ENCODE measurements at places on chromosomes 7 and 10.

DNA sequence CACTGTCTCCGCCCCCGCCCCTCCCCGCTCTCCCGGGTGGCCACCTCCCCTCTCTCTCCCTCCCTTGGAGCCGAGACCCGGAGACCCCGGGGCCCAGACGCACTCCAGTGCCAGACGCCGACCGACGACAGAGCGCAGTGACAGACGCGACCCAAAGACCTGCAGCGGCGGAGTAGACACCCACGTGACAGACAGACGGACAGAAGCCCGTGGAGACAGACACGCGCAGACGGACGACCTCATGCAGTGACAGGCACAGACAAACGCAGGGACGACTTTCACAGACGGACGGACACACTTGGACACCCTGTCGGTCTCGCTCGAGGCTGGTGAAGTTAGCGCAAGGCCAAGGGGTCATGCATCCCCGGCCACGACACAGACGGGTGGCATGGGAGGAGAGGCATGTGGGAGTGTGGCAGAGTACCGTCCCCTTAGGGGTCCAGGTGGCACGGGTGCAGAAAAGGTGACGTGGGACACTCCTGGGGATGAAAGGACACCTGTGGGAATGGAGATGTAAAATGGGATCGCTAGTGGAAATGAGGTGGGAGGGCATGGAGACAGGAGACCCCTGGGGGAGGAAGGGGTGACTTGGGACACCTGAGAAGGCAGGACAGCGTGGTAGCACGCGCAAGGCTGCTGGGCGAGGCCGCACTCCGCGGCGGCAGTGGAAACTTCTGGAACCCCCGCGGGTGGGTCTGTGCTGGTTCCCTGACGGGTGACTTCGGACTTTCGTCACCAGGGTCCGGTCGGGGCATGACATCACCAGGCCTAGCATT is 456 bp upstream of the ACHE start:
- DNase-seq = no peak

GRCh38 chr7:91929463-91929862 is 11.2 kb upstream of the AKAP9 start:
- DNase-seq = no peak

DNA sequence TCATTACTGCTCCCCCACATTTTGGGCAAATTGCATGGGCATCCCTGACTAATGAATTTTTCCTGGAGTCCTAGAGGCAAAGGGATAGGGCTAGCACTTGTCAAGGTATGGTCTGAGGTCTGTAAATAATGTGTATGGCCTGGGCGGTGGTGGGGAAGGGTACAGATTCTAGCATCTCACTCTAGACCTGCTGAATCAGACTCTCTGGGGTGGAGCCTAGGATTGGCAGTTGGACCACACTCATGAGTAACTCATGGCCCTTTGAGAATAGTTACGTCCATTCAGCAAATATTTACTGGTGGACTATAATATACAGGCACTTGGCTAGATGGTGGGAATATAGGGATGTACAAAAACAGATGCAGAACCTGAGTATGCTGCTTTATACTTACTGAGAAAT is 118.0 kb downstream of the CELF2 start:
- no peak for DNase-seq

GRCh38 chr7:44073664-44074348 is 8.4 kb upstream of the PGAM2 start:
- DNase-seq = no peak

DNA sequence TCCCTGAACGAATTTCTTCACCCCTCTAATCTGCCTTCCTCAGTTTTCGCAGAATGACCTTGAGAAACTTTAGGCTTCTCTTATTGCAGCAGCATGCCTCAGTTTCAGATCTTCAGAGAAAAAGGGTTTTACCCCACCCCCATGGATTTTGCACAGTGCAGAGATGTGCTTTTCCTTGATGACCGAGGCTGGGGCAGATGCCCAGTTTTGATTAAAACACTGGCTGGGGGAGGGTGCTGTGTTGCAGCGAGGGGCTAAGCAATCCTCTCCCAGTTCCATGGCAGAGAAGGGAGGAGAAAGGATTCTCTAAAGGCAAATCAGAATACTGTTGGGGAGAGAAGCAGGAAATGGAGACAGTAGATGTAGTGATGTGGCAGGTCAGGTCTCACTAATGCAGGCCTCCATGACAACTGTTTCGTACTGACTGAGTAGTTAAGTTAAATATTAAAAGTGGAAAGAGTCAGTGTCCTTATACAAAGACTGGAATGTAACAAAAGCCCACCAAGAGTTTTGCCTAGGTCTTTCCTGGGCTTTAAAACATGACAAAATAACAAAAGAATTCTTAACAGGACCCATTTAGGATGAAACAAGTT is 50.8 kb upstream of the PDZD8 start:
- no peak for DNase-seq

GRCh38 chr7:66583490-66584110 is 45.1 kb upstream of the KCTD7 start:
- no peak for DNase-seq

- no peak for DNase-seq
These were observed 9.2 kb downstream of the MOSPD3 start for GRCh38 chr7:100621554-100621953.

DNA sequence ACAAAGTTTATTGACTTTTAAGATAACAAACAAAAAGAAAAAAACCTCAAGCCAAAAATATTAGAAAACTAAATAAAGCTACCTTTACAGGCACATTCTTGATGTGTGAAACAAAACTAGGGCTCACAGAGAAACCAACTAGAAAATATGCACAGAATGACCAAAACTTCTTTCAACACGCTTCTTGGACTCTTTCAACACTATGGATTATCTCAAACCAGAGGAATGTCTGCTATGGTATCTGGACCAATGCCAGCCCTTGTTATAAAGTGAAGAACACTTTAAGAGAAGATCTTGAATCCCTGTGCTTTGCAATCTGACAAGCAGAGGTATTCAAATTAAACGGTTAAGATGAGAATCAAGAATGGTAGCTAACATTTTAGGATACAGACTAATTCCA is 76.6 kb downstream of the DNAJC1 start:
- no peak for DNase-seq

GRCh38 chr10:30812018-30812851 is 182.7 kb upstream of the LYZL2 start:
- DNase-seq = no peak

- DNase-seq = peak; percentile 80
These were observed at the start of gene ZNF487 for GRCh38 chr10:43436291-43437140. ZNF487 (plus strand) TSS chr10:43437111; CDS start chr10:43475814, 38,703 bp downstream.

DNA sequence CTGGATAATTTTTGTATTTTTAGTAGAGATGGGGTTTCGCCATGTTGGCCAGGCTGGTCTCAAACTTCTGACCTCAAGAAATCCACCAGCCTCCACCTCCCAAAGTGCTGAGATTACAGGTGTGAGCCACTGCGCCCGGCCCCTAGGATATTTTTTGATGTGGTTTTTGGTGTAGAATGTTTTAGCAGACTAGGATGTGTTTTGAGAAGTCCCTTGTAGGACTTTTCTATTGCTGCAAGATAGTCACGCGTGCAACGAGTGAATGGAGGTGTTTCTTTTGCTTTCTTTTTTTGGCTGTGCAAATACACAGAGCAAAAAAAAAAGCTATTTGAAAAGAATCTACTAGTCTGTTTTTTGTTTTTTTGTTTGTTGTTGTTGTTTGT is 29.8 kb upstream of the KLF6 start:
- no peak for DNase-seq

- DNase-seq = no peak
These were observed 28.9 kb downstream of the AMZ1 start for GRCh38 chr7:2716906-2717292.

DNA sequence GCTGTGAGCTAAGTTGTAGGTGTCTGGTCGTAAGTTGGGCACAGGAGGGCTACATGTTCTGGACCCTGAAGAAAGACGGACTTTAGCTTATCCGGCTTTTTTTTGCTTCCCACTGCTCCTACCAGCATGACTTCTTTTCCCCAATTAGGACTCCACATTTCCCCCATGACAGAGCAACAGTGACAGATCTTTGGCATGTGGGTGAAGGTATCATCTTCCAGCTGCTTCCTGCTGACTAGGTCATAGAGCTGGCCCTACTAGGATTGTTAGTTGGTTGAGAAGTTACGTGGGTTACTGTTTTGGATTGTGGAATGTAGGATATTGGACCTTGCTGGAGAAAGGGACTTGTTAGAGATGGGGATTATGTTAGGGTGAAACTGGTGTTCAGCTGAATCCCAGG is 21.4 kb downstream of the LANCL2 start:
- no peak for DNase-seq

DNA sequence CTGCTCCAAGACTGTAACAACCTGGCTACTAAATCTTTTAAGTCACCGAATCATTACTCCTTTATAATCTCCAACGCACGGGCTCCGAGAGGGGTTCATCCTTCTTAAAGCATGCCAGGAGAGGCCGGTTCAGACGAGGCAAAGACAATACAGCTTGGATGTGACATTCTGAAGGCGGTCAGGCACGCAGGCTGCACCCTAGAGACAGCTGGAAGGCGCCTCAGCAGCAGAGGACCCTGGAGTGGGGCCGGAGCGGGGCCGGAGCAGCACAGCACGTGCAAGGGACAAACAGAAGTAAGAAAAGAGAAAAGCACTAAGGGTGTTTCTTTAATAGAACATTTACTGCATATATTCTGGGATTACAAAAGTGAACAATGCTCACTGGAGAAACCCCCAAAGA is 97.8 kb upstream of the PPP2R2D start:
- no peak for DNase-seq

DNA sequence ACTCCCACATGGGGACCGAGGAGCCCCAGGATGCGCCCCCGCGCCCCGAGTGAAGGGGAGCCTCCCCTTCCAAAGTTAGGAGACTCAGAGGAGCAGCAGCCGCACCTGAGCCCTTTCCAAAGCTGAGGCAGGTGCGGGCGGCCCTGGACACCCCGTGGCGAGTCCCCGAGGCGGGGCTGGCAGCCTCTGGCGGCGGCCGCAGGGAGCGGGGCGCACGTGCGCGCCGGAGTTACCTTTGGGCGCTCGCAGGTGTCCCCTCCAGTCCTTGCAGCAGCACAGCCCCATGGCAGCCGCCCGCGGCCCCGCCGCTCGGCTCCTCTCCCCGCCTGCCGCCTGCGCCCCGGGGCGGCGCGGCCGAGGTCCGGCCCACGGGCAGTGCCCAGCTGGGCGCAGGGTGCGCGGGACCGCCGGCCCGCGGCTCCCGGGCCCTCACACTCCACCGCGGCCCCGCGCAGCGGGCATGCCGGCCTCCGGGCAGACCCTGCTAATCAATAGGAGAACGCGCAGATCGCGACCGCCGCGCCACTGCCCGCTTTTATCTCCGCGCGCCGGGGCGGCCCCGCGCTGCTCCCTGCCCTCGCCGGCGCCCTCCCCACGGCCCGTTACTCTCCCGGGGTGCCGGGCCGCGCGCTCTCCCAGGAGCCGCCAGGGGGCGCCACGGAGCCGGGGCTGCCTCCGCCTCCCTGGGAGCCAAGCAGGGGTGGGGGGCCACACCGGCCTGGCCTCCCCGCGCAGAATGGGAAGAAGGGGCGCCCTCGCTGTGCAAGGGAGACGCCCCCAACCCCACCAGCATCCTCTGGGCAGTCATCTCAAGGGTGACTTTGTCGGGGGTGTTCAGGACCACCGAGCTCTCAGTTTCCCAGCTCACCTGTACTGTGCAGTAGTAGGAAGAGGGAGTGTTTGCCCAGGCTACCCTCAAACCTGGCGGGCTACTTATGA is 80.8 kb downstream of the ARHGAP22 start:
- no peak for DNase-seq

- DNase-seq = no peak
These were observed 602.9 kb downstream of the TYW1 start for GRCh38 chr7:67599331-67600062.

GRCh38 chr10:33570495-33570894 is 236.0 kb upstream of the NRP1 start:
- no peak for DNase-seq

DNA sequence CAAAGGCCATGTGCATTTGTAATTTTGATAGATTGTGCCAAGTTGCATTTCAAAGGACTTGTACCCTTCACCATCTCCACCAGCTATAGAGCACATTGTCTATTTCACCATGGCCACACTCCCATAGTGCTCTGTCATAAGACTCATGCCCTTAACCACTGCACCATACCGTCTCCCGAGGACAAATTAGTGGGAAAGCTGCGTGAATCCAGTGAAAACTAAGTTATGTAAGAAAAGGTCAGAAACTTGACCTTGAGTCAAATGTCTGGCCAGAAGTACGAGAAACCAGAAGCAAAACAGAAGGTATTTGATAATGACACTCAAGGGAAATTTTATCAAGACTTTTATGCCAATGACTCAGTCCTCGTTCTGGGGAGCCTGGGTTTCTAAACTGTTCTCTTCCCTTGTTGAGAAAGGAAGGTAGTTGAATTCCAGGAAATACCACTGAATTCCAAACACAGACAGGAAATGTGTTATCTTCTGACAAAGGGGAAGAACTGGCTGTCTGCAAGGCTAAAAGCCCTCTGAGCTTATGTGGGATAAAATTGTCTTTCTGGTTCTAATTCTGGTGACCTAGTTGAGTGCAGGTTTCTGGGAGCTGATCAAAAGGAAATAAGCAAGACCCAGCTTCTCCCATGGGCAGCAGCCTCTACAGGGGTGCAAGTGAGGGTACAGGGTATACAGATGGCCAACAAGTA is 49.7 kb downstream of the CDK1 start:
- DNase-seq = no peak

- no peak for DNase-seq
These were observed 119.4 kb downstream of the GNAT3 start for GRCh38 chr7:80392229-80393169.

DNA sequence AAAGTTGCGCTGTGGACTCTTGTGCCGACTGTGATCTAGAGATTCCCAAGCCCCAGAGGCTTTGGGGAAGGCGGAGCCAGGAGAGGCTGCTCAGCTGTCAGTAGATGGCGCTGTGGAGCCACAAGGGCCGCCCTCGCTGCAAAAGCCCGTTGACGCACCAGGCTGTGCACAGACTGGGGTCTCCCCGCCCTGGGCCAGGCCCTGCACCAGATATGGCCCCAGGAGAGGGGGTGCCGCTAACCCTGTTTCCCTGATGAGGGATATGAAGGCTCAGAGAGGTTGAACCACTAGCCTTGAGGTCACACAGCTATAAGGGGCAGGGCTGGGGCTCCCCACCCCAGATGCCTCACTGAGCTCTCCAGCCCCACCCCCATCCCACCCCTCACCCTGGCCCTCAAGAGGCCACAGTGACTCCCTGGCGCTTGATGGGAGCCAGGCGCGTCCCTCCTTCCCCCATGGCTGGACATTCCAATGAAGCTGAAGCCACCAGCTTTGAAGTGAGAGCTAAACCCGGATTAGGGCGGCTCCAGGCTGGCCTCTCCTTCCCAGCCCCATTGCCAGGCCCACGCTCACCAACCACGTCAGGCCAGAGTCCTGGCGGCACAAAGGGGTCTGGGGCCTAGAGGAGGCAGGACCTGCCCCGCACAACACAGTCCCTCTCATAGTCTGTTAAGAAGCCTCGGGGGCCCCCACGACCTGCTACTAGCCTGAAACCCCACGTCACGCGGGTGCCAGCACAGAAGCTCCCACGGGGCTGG is 26.4 kb downstream of the MYL10 start:
- DNase-seq = peak; percentile 62

- DNase-seq = no peak
These were observed 817.6 kb downstream of the TNS3 start for GRCh38 chr7:46764100-46764936.

GRCh38 chr7:511476-512145 is 8.0 kb downstream of the PDGFA start:
- no peak for DNase-seq
